T-cell (primary cell): ENCODE measurements at places on chromosomes 16 and 17.
A peak's percentile ranks its signal among the peaks of the same experiment; 100 is the strongest.

DNA sequence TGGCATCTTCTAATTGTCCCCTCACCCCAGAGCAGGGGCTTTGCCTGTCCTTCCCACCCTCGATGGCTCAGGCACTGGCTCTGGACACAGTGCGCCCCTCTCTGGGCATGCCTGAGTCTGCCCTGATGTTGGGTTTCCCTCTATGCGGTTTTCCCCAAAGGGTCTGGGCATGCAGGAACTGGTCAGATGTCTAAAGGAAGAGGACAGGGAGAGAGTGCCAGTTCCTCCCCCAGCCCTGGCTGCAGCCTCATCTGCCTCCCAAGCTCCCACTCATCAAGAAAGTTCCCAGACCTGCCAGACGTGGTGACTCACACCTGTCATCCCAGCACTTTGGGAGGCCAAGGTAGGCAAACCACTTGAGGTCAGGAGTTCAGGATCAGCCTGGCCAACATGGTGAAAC, 41.3 kb upstream of the PABPN1L start:
- no peak for DNase-seq

DNA sequence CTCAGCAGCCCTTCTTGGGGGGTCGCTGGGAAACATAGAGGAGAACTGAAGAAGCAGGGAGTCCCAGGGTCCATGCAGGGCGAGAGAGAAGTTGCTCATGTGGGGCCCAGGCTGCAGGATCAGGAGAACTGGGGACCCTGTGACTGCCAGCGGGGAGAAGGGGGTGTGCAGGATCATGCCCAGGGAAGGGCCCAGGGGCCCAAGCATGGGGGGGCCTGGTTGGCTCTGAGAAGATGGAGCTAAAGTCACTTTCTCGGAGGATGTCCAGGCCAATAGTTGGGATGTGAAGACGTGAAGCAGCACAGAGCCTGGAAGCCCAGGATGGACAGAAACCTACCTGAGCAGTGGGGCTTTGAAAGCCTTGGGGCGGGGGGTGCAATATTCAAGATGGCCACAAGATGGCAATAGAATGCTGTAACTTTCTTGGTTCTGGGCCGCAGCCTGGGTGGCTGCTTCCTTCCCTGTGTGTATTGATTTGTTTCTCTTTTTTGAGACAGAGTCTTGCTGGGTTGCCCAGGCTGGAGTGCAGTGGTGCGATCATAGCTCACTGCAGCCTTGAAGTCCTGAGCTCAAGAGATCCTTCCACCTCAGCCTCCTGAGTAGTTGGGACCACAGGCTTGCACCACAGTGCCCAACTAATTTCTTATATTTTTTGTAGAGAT, 3.4 kb downstream of the STH start:
- DNase-seq, result peak; percentile 55

- DNase-seq, result no peak
Measured at GRCh38 chr17:77327181-77327565, 186.4 kb downstream of the SEC14L1 start.

- DNase-seq, result no peak
Measured at GRCh38 chr17:1206026-1206777, 26.4 kb upstream of the ABR start.

DNA sequence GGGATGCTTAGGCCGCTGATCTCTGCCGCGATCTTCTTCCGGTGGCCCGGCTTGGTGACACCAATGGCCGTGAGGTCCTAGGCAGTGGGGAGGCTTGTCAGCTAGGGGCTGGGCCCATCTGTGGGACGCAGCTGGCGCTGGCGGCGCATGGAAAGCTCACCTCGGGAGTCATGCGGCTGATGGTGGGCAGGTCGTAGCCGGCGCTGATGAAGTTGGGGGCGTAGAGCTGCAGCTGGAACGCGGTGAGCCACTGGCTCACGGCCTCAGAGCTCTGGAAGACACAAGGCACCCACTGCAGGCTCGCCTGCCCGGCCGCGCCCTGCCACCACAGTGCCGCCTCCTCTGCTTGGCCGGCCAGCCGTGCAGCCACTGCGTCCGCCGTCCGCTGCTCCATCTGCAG, 12.7 kb downstream of the CASKIN1 start:
- no peak for DNase-seq

GRCh38 chr17:19392303-19392702, 5.3 kb upstream of the MFAP4 start:
- no peak for DNase-seq

DNA sequence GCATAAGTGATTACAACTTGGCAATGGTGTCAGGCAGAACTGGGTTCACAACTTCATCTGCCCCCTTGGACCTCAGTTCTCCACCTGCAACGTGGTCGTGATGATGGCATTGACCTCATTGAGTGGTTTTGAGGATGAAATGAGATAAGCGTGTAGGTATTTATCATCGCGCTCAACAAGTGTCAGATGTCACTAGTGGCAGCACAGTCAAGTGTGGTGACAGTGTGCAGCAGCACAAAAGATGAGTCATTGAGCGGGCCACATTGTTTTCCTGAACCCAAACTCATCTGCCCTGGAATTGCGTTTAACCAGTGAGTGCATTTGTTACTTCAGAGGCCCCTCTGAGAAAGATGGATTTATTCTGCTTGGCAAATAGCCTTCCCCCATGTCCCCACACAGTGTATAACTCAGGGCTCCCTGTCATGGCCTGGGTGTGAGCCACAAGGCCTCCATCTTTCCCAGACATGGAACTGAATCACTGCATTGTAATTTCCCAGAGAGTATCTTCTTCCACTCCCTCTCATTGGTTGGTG, 20.9 kb downstream of the IRX3 start:
- DNase-seq, result no peak

DNA sequence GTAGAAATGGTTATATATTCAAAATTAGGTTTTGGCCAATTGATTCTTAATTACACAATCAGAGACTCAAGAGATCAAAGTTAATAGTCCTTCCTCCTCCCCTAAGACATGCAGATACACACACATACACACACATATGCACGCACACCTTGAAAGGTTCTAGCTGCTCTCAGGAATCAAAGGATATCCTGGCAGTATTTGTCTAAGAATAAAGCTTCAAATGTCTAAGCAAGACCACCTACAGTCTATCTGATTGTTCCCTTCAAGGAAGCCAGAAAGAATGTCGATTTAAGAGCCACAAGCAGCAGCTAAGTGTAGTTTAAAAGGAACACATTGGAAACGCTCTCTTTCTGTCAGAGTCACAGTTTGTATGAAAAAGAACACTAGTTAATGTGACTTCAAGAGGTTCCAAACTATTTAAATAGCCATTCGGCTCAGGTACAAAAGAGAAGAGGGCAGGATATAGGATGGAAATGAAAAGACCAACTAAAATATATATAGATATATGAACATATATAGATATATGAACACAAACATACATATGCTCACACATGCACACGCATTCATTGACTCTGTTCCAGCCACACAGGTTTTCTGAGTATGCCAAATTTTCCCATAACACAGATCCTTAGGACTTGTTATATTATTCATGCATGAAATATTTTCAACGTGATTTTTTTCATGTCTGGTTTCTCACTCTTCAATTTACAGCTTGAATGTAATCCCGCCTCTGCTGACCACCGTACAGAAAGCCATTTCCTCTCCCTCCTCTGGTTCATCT, 79.0 kb downstream of the CDH8 start:
- no peak for DNase-seq

- DNase-seq, result no peak
Measured at GRCh38 chr16:55252577-55252976, 71.4 kb upstream of the IRX6 start.

DNA sequence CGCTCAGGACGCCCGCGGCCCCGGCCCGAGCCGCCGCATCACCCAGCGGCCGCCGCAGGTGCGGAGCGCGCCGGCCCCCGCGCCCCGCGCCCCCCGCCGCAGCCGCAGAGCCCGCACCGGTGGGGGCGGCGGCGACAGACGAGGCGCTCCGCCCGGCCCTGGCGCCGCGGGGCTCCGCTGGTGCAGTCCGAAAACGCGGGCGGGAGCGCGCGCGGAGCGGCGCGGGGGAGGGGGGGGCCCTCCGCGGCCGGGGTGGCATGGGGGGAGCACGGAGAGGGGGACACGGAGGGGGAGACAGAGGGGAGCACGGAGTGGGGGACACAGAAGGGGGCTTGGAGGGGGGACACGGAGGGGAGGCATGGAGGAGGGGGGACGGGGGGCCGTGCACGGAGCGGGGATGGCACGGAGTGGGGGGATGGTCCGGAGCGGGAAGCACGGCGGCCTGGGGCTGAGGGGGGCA, at the start of gene AATK:
Gene AATK (minus strand): TSS at position 189 of the 460 bp plus-strand sequence. CDS start 229 bp downstream, outside the sequence.
- DNase-seq, result no peak

- no peak for DNase-seq
Measured at GRCh38 chr16:85945424-85945751, 46.4 kb downstream of the IRF8 start.

DNA sequence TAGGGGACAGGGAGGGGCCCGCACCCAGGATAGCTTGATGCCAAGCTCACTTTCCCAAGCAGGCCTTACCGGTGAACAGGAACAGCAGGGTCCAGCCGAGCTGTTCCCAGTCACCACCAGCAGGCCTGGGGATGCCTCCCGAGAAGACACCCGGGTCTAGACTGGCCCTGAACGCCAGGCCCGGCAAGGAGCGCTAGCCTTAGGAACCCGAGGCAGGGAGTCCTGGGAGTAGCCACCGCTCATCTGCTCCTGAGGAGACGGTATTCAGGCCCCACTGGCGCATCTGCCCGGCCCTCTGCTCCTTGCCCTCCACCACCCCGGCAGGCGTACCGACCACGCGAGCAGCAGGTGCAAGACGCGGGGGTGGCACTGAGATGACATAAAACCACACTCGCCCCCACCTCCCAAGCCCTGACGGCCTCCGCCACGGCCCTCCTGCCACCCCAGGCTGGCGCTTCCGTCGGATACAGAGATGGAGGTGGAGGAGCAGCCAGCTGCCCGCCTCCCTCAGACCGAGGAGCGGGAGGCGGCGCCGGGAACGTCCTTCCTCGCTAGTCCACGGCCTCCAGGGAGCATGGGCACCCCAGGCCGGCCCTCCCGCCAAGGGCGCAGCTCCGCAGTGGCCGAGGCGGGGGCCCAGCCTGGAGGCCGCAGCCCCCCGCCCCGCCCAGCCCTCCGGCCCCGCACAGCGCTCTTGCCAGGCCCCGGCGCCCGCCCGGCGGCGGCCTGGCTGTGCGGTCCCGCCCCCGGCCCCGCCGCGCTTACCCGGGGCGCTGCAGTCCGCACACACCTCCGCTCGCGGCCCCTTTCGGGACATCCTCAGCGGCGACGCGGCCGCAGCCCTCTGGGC, 661 bp downstream of the GIT1 start:
- no peak for DNase-seq

GRCh38 chr16:77499373-77500285, 64.8 kb upstream of the ADAMTS18 start:
- DNase-seq, result no peak

GRCh38 chr16:51755577-51756355, 604.7 kb upstream of the SALL1 start:
- DNase-seq, result no peak

GRCh38 chr16:69847643-69848042, 85.5 kb downstream of the WWP2 start:
- DNase-seq, result no peak

GRCh38 chr16:58198022-58198683, at the start of gene CSNK2A2:
TSS of gene CSNK2A2 (minus strand) at chr16:58198106. CDS start at chr16:58197736, 370 bp downstream.
- peak; percentile 66 for DNase-seq

GRCh38 chr17:34299956-34300577, 14.5 kb downstream of the CCL11 start:
- DNase-seq, result no peak

DNA sequence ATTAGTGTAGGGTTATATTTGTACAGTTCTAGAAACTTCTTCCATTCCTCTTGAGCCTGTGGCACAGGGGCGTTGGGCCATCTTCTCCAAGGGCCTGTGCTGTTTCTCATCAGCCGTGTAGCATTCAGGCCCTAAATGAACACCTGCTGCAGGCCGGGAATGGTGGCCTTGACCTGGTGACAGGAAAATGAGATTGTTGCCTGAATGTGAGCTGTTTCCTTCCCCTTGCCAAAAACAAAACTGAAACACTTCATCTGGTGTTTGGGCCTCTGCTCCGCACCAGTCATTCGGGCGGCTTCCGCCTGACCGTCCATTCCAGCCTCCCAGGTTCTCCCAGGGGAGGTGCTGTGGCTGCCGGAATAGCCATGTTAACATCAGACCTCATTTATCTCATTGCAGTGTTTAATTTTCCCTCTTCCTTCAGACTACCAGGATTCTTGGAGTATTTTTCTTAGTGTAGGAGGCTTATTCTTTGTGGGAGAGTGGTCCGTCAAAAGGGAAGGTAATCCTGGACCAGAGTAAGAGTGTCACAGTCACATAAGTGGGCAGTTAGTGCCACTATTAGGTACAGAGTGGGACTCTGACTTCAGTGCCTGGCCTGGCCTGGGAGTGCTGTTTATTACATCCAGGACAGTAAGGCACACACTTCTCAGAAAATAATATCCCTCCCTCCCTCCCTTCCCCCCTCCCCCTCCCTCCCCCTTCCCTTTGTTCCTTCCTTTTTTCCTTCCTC, 61.9 kb downstream of the WWP2 start:
- DNase-seq, result no peak

GRCh38 chr17:73952480-73953205, 250.8 kb upstream of the RPL38 start:
- peak; percentile 2 for DNase-seq

GRCh38 chr17:44203731-44204440, 4.2 kb upstream of the ATXN7L3 start:
- peak; percentile 42 for DNase-seq

DNA sequence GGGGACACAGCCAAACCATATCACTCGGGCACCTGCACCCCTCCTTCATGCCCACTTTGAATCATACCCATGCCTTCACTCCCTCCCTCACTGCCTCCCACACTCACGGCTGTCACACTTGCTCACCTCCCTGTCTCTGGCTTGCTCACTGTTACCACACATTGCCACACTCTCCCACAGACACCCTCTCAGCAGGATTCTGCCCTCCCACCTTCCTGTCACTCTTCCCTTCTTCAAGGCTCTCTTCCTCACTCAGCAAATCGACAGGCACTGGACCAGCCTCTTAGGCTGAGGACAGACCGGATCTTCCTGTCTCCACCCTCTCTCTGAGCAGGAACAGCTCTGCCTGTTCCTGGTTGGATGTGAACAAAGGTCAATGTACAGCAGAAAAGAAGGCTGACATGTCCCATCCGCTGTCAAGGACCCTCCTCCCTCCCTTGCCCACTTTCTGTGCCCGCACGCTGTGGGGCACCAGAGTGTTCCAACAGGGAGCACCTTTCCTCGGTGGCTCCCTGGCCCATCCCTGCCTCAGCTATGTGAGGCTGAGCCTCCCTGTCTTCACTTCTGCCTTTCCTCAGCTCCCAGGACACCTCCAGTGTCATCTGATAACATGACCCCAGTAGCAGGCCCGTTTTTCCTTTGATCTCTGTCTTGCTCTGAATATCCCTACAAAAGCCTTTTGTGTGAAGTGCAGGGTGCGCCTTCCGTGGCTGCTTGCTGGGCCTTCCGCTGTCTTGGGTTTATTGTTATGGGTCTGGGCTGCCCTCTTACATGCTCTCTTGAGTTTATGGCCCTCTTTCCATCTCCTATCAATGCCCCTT, 47.0 kb downstream of the CCDC182 start:
- no peak for DNase-seq

GRCh38 chr17:39966771-39967170, 4.0 kb downstream of the GSDMA start:
- DNase-seq, result no peak

DNA sequence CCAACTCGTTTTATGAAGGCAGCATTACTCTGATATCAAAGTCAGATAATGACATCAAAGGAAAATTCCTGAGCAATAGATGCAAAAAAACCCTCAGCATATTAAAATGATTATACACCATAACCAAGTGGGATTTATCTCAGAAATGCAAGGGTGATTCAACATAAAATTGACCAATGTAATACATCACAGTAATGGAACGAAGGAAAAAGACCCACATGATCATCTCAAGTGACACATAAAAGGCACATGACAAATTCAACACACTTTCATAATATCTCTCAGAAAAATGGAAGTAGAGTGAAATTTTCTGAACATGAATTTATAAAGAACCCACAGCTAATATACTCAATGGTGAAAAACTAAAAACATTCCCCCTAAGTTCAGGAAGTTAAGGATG, 118.8 kb downstream of the ITFG1 start:
- no peak for DNase-seq
